ENCODE measurements at places on chromosomes 16 and 17.

GRCh38 chr16:23452572-23453337 lies at the start of gene COG7:
Gene COG7, minus strand, starts transcription at chr16:23453189. Its CDS starts 195 bp downstream, at chr16:23452994.
- DNase-seq = peak; percentile 89

DNA sequence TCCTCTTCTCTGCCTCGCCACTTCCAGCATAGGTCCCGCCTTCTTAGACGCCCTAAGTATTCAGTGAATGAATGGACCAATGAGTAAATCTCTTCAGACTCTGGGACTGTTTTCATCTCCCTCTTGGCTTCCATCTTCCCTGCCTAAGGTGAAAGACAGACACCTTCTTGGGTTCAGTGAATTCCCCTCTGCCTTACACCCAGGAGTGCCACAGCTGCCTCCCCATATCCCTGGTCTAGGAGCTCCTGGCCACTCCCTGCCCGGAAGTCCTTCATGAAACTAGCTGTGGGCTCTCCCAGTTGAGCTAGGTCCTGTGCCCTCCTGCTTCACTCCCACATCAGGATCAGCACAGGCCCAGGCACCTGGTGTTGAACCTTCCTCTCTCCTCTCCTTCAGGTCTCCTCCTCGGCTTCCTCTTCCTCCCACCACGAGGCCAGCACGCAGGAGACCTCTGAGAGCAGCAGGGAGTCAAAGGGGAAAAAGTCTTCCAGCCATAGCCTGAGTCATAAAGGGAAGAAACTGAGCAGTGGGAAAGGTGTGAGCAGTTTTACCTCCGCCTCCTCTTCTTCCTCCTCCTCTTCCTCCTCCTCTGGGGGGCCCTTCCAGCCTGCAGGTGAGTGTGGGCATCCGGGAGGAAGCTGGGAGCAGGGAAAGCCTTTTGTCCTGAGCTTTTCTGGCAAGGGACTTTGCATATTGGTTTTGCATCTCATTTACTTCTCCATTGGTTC lies 10.3 kb downstream of the MLLT6 start:
- DNase-seq = no peak

DNA sequence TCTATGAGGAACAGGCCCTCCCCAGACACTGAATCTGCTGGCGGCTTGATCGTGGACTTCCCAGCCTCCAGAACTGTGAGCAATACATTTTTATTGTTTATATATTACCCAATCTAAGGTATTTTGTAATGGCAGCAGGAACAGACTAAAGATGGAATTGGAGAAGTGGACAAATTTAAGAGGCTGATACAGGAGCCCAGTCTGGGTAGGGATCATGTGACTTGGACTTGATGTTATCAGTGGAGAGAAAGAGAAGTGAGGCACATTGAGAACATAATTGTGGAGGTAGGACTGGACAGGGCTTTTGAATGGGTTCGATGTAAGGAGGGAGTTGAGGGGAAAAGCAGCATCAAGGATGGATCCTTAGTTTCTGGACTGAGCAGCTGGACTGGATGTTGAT lies 93.8 kb downstream of the USP31 start:
- DNase-seq = no peak

GRCh38 chr17:60565233-60565632 lies 34.8 kb upstream of the PPM1D start:
- no peak for DNase-seq

DNA sequence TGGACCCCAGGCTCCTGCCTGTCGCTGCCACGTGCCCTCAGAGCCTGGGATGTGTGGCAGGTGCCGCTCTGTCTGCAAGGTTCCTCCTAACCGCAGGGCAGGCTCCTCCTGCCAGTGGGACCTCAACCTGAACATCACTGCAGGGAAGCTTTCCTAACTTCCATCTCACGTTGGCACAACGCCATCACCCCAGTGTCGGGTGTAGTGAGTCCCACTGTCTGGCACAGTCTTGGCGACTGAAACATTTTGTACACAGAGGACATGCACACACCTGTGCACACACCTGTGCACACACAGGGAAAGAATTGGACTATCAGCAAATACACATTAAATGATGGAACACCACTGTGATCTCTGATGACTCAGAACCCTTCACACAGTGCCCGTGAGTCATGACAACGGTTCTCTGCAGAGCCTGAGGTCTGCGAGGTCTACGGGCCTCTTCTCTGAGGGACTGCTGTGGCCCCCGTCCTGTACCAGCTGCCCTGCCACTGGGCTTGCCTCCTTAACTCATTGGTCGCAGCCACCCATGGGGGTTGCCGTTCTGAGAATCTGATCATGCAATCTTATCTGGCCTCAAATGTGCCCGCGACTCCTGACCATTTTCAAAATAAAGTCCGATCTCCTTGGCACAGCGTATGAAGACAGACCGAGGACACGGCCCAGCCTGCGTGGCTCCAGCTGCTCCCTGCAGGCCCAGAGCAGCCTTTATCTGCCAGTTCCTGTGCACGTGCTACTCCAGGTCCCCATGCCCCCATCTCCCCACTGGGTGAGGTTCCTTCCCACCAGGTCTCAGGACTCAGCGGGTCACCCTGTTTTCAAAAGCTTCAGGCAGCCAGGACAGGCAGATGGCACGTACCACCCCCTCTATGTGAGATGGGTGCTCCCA lies 7.6 kb downstream of the CCDC57 start:
- DNase-seq = no peak

DNA sequence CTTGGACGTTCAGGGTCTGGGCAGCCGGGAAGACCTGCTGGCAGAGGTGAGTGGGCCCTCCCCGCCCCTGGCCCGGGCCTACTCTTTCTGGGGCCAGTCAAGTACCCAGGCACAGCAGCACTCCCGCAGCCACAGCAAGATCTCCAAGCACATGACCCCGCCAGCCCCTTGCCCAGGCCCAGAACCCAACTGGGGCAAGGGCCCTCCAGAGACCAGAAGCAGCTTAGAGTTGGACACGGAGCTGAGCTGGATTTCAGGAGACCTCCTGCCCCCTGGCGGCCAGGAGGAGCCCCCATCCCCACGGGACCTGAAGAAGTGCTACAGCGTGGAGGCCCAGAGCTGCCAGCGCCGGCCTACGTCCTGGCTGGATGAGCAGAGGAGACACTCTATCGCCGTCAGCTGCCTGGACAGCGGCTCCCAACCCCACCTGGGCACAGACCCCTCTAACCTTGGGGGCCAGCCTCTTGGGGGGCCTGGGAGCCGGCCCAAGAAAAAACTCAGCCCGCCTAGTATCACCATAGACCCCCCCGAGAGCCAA lies 8.6 kb upstream of the ABCC3 start:
- DNase-seq = peak; percentile 86

GRCh38 chr17:42111871-42112551 lies 503 bp downstream of the DHX58 start:
- peak; percentile 46 for DNase-seq

DNA sequence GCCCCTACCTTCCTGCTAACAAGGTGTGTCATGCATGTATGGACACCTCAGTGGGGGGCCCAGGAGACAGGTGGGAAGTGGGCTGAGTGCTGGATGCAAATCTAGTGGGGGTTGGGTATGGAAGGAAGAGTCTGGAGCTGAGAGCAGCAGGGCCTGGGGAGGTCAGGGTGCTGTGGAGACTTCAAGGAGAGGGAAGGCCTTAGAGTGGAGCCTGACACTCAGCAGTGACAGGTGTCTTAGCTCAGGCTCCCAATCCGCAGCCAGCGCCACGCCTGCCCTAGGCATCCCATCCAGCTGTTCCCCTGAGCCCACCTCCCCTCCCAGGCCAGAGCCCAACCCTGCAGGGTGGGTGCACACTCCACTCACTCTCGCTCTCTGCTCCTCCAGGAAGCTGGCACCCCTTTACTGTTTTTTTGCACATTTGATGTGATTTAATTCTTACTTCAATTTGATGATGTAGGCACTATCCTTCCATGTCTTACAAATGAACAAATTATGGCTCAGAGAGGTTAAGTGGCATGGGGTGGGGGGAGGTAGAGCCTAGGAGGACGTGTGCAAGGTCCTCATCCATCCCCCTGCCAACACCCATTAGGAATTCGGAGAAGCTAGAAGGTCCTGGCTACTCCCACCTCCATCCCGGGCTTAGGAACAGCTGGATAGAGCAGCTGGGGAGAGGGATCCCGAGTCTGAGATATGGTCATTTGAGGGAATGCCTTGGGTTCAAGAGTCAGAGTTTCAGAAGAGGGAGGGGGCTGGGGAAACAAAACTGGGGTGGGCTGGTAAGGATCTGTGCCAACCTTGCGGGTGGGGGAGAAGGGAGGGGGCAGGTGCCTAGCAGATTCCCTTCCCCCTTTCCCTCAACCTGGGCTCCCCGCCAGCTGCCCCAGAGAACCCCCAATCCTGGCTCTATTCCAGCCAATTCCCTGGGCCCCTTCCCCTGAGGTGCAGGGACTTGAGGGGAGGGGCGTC lies 2.1 kb downstream of the FAM171A2 start:
- DNase-seq = no peak
